ENCODE measurements at places on chromosomes 2 and 18. TPM values are rescaled to one million over a fixed set of nuclear protein-coding genes. Genes with fewer than 3 reads are reported as not detected.

- DNase-seq: no peak
Observed at GRCh38 chr2:161571051-161571429, 53.2 kb upstream of the SLC4A10 start.

GRCh38 chr2:178397002-178397605, 53.9 kb downstream of the PRKRA start:
- DNase-seq: no peak

DNA sequence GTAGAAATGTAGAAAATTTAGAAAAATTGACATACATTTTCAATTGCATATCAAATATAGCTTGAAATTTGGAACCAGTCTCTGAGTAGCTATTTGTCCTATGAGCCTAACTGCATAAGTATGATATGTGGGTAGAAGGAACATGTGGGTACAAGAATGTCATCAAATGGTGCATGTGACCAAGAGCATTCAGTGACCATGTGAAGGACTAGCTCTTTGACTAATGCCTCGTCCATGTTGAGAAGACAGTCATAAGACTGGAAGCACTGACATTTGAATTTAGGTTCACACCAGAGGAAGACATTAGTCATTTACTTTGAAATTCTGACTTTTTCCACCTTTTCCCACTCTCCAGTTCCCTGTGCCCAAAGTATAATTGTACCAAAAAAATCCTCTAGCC, 12.6 kb downstream of the MRPL44 start:
- DNase-seq: no peak

SLC11A1 gene
- 21.5 TPM for total RNA-seq

TMEM131 gene
- 86.3 TPM for total RNA-seq

DNA sequence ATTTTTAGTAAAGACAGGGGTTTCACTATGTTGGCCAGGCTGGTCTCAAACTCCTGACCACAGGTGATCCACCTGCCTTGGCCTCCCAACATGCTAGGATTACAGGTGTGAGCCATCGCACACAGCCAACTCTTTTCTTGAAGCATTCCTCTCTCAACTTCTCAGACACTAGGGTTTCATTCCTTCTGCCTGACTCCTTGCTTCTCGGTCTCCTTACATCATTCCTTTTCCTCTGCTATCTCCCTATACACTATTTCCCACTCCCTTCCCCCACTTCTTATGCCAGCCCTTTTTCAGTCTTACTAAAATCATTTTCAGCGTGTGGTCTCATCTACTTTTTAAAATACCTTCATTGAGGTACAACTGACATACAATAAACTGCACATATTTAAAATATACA, 6.1 kb downstream of the SOS1 start:
- DNase-seq: no peak

DNA sequence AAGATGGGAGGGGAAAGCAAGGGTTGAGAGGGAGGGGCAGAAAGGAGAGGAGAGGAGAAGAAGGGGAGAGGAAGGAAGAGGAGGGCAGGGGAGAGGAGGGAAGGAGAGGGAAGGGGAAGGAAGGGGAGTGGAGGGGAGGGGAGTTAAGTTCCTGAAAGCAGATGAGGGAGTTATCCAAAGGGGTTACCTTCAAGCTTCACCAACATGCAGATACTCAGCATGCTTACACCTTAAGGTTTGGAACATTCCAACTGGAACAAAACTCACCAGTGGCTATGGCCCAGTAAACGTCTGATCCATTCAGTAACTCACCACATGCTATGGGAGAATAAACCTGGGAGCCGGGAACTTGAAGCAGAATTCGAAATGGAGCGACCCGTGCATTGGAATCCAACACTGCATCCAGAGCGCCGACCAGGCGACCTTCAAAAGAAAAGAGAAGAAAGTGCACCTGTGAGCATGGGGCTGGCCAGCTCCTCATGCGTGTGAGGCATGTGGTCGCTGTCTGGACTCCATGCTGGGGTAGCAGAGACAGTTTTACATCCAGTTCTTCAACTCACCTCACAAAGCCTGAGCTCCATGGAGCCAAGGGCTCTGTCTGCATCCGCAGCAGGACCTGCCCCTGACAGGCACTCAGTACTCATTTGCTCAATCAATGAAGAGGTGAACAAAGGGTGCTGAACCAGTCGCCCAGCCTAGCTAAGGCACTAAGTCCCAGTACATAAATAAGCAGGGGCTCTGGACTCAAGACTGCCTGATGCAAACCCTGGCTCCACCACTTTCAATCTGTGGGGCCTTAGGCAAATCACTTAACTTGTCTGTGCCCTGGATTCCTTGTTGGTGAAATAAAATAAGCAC, 61.0 kb downstream of the TBC1D8 start:
- DNase-seq: peak; percentile 54

- no peak for DNase-seq
Observed at GRCh38 chr2:67927501-67927900, 135.3 kb downstream of the C1D start.

GRCh38 chr18:55465313-55465712, 122.7 kb downstream of the TCF4 start:
- no peak for DNase-seq

DNA sequence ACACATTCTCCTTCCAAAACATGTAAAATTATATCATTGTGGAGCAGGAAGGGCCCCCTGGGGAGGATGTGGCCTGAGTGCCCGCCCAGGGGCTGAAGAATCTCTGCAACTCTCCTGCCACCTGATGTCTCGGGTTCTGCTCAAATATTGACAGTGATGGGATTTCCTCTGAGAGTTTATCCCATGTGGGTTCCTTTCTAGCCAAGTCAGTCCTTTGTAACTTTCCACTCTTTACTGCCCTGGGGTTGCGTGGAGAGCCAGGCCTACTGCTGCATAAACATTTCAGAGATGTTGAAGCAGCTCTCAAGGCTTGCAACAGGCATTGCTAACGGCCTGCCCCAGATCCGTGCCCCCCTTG, 4.0 kb upstream of the RAB17 start:
- no peak for DNase-seq

DNA sequence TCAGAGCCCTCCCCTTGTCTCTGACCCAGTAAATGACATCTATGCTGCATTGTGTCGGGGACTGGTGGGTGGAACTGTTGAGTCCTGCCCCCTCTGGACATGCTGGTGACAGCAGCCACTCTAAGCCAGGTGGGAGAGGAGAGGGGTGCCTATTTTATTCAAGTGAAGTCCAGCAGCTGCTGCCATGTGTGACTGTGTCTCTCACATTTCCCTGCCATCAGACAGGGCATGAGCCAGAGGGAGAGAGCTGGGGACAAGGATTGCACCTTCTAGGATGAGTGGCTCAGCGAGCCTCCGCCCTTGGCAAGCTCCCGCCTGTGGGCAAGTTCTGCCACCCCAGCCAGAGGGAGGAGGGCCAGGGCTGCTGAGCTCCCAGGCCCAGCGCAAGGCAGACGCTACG, 13.7 kb downstream of the NGEF start:
- no peak for DNase-seq

DNA sequence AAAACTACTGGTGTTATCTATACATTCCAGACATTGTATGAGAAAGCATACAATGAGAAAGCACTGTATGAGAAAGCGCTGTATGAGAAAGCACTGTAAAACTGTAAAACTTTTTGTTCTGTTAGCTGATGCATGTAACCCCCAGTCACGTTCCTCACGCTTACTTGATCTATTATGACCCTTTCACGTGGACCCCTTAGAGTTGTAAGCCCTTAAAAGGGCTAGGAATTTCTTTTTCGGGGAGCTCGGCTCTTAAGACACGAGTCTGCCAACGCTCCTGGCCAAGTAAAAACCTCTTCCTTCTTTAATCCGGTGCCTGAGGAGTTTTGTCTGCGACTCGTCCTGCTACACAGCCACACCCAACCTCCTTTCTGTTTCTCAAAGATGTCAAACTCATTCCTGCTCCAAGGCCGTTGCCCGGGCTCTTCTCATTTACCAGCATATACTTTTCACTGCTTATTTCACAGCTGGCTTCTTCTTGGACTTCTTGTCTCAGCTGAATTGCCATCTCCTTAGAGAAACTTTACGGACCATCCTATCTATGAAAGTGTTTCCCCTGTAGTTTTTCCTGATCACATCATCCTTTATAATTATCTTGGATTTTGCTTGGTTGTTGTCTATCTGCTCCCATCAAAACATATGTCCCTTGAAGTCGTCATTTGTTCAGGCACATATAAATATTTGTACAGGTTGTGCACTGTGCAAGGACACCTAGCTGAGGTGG, 29.8 kb upstream of the YES1 start:
- no peak for DNase-seq

DNA sequence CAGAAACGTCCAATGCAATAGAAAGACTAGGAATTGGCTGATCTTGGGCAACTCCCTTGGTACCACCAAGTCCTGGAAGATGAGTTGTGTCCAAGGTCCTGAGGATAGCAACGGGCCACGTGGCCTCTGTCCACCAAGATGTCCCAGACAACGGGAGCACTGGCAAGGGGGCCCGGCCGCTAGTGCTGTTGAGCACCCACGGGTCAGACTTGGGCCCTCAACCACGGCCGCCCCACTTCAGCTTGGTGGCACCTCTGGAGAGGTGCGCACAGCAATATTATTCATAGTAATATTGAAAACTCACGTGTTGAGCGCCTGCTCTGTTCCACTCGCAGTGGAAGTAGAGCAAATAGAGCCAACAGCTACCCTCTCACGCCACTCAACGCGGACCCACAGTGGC, 19.0 kb downstream of the PASK start:
- DNase-seq: no peak

- no peak for DNase-seq
Observed at GRCh38 chr2:118696786-118697465, 150.5 kb downstream of the EN1 start.

GRCh38 chr2:22196806-22197205, 1073.0 kb downstream of the TDRD15 start:
- DNase-seq: no peak

TWIST2 gene
- 20.1 TPM for total RNA-seq

DNA sequence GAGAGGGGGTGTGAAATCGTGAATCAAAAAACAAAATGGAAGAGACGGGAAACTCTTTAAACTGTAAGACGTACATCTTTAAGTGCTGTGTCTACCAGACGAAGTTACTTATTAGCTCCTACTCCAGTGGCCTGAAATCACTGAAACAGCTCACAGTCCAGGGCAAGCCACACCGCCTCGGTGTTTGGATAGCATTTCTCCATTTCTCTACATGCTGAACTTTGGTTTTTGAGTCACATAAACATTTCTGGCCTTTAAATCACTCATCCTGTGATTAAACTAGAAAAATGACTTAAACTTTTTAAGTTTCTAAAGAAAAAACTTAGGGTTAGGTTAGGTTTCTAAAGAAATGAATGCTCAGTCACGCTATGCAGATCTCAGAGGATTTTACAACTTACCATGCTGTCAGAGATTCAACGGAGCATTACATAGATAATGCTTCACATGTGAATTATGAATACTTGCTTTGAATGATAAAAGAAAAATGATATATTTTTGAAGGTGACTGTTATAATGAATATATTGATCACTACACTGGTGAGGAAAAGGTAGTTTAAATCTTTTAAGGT, 138.4 kb downstream of the MBP start:
- DNase-seq: no peak

- peak; percentile 84 for DNase-seq
Observed at GRCh38 chr2:101080211-101081068, 70.7 kb downstream of the TBC1D8 start.

ANKRD30B gene
- not detected for total RNA-seq

GRCh38 chr2:146661473-146662096, 1183.2 kb upstream of the ACVR2A start:
- no peak for DNase-seq

PRSS56 gene
- not detected for total RNA-seq

GRCh38 chr2:201891676-201892075, 85.3 kb downstream of the CDK15 start:
- DNase-seq: no peak

DNA sequence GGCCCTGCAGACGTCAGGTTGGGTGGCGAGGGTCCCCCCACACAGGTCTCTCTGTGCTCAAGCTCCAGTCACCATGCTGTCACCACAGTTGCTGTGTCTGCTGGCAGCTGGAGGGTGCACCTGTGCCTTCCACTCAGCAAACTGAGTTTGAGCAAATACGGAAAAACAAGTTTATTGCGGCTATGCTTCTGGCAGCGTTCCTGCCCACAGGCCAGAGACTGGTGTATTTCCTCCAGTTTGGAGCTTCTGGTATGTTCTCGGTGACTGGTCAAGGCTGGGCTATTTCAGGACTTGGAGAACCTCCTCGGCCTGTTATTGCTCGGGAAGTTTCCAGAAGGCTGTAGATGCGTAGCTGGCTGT, 132.6 kb downstream of the SEPTIN10 start:
- no peak for DNase-seq

INHBB gene
- total RNA-seq: 0.70 TPM

GRCh38 chr2:209629597-209629996, 142.0 kb upstream of the UNC80 start:
- no peak for DNase-seq

HOXD1 gene
- 11.5 TPM for total RNA-seq

SP140L gene
- total RNA-seq: 42.5 TPM

GRCh38 chr2:71788186-71788525, 334.8 kb downstream of the DYSF start:
- DNase-seq: no peak

DNA sequence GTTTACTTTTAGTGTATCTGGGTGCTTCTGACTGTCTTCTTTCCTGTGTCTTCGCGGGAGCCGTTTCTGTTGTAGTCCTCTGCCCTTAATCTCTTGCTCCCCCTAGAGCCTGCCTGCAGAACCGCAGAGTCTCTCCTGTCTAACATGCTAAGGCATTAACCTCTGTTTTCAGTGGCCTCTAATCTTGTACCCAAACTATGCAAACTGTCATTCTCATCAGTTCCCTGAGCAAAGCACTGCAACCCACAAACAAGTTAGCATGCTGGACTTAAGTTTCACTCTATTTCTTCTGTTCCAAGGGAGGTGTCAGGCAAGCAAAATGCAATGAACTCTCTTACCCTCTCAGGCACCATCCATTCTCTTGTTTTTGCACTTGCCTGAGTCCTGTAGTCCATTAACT, 138.4 kb downstream of the OTX1 start:
- DNase-seq: no peak

- no peak for DNase-seq
Observed at GRCh38 chr2:182283512-182283911, 143.3 kb downstream of the PDE1A start.

ANKRD23 gene
- 7.5 TPM for total RNA-seq

GRCh38 chr2:70513738-70514137, 39.9 kb downstream of the TGFA start:
- no peak for DNase-seq

- no peak for DNase-seq
Observed at GRCh38 chr2:38654528-38655381, 11.2 kb upstream of the GALM start.

GRCh38 chr18:24063121-24063731, 48.7 kb downstream of the TTC39C start:
- DNase-seq: no peak

Measured in Peyer's patch (tissue), 4 donors.